ENCODE measurements at places on chromosomes 4 and X.

DNA sequence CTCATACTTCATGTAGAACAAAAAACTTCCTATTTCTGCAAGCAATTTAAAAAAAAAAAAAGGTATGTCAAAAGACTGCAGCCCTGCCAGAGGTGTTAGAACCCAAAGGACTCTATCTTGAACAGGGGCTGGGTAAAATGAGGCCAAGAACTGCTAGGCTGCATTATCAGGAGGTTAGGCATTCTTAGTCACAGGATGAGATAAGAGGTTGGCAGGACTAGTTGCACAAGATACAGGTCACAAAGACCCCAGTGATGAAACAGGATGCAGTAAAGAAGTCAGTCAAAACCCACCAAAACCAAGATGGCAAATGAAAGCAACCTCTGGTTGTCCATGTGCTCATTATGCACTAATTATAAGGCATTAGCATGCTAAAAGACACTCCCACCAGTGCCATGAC is 104.1 kb downstream of the ANOS1 start:
- DNase-seq: no peak

GRCh38 chrX:151458824-151459223 is 61.8 kb downstream of the VMA21 start:
- DNase-seq: no peak

DNA sequence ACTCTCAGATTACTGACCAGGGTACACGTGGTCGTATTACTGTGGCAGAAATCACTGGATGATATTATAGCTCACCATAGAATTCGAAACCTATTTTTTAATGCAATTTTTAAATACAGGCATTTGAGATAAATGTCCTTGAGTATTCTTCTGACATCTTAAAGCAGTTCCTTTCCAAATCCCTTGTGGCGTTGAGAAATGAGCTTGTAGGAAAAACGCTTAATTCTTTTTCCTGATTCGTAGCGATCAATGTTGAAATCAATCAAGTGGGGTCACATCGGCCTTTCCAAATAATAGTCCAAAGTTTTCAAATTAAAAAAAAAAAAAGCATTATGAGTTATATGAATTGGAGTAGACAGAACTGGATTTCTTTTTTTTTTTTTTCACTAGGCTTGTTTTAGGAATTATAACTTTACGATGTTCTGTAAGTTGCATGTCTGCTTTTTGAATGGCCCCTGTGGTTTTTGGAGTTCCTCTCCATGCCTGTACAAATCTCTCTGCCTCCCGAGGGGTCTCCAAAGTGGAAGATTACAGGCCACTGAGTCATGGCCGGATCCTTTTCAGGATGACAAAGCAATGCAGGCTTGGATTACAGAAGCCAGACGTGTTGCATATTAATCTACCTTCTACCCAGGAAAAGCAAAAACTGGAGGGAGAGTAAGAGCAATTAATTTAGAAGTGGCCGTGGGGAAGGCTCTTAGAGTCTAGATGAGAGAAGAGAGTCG is 226.1 kb downstream of the SHOX start:
- no peak for DNase-seq

- no peak for DNase-seq
Observed at GRCh38 chrX:94454606-94455005, 780.6 kb downstream of the FAM133A start.

DNA sequence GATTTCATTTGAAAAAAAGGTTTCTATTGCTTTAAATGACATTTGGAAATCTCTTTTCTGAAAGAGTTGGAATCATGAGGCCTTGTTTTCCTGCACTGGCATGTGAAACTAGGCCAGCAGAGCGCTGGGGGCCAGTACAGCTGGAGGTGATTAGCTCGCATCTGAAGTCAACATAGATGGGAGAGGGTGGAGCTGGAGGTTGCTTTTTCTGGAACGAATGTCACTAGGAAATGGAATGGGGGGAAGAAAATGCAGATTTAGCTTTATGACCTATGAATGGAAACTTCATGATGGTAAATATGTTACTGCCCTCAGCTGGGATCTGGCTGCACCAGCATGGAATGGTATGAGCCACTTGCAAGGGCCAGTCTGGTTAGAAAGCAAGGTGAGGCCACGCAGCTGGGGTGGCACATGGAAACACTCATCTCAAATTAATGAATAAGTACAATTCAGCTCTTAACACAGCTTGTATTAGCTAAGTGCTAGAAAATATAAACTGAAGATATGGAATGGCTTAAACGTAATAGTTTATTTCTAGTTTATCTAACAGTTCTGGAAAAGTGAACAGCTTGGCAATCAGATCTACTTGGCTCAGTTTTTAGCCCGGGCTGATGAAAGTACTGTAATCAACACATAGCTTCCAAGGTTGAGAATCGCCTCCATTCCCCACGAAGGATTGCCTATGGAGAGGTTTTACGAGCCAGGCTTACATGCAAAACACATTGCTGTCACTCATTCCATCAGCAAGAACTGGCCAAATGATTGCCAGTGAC is 32.5 kb downstream of the SLC10A6 start:
- DNase-seq: no peak

- no peak for DNase-seq
Observed at GRCh38 chrX:16524316-16524715, 125.6 kb upstream of the S100G start.

GRCh38 chrX:8939322-8939721 is 94.6 kb downstream of the FAM9B start:
- no peak for DNase-seq
